ENCODE measurements at places on chromosomes 2 and 18.

DNA sequence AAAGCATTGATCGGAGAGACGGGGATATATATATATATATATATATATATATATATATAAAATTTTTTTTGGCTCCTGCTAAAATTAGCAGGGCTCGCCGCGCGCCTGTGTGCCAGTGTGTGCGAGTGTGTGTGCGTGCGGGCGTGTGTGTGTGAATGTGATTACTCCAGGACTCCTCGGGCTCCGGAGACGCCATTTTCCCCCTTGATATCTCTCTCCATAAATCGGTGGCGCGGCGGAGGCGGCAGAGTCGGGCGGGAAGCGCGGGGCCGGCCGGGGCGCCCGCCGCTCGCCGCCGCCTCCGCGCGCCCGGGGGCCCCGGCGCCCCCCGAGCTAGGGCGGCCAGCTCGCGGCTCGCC lies 795 bp upstream of the SETBP1 start:
- DNase-seq, result peak; percentile 63

DNA sequence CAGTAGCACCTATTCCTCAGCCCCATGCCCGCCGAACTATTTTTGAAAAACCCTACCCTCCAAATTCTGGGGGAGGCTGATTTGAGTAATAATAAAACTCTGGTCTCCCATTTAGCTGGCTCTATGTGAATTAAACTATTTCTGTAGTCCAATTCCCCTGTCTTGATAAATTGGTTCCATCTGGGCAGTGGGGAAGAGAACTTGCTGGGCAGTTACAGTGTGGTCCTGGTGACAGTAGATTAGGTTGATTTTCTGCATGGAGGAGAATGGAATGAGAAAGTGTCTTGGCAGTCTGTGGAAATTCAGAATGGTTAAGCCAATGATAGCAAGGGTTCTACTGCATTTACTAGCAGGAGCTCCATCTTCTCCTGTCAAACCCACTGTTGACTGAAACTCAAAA lies 95.0 kb downstream of the SPP2 start:
- DNase-seq, result no peak

DNA sequence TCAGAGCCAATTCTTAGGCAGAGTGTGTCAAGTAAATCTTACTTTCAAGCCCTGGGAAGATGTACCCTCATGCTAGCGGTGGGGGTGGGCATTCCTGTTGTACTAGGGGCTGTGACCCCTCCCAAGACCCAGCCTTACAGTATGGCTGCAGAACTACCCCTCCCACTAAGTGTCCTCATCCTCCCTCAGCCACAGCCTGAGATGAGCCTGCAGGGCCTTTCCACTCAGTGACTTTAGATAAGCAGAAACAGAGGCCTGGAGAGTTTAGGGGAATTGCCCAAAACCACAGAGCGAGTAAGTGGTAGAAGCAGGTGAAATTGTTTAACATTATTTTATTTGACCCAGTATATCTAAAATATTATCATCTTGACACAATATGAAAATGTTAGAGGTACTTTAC lies 36.6 kb downstream of the TTC32 start:
- no peak for DNase-seq

DNA sequence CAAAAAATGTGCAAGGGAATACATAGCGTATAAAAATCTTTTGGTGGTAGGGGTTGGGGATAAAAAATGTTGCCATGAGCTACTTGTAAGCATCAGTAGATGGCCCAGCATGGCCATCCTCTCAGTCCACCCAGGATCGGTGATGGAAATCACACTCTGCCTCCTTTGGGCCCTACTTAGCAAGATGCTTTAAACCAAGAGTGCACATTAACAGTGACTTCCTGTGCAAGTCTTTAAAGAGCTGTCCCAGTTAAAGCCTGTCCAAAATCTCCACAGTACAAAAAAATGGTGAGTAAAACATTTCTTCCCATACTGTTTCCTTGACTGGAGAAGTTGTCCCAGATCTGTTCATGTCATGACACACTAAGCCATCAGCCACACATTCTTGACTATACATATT lies 18.0 kb downstream of the ANKRD44 start:
- DNase-seq, result no peak

- no peak for DNase-seq
These were observed 181.3 kb upstream of the AGAP1 start for GRCh38 chr2:235312571-235312970.

DNA sequence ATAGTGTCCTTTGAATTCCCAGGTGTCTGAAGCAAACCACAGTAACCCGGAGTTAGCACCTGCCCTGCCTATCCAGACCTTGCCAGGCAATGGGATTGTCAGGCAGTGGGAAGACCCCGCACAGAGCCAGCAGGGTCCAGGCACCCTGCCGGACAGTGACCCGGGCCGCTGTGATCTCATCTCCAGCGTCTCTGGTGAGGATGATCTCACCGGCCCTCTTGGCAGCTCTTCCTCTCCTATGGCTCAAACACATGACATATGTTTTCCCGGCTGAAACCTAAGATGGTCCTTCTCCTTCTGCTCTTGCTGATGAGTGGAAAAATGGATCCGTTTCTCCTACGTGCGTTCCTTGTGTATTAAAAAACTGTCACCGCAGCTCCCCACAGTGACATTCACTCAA lies 75.1 kb downstream of the ACOXL start:
- no peak for DNase-seq

- DNase-seq, result no peak
These were observed 182.9 kb downstream of the IKZF2 start for GRCh38 chr2:212968284-212969081.

DNA sequence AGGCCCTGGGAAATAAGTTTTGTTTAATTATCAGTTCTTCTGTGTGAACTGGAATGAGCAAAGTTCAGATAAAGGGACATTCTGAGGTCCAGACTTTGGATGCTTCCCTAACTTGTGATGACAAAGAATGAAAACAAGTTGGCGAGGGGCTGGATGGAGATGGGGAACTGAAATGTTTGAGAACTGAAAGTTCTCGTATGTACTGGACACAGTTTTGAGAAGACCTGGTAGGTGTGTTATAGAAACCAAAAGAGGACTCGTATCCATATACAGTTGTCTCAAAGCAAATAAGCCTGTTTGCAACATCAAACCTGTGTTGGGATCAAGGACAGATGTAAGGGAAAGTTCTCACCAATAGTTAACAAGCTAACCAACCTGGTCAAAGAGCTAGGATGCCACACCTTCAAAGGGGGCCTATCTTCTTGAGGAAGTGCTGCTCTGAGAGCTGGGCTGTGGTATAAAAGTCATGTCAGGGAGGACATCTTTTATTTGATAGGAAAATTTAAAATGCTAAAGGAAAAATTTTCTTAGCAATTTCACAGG lies at the start of gene UPP2:
Gene UPP2 (plus strand): TSS at position 493 of the 543 bp plus-strand sequence. CDS start 188 bp downstream, outside the sequence.
- DNase-seq, result no peak

DNA sequence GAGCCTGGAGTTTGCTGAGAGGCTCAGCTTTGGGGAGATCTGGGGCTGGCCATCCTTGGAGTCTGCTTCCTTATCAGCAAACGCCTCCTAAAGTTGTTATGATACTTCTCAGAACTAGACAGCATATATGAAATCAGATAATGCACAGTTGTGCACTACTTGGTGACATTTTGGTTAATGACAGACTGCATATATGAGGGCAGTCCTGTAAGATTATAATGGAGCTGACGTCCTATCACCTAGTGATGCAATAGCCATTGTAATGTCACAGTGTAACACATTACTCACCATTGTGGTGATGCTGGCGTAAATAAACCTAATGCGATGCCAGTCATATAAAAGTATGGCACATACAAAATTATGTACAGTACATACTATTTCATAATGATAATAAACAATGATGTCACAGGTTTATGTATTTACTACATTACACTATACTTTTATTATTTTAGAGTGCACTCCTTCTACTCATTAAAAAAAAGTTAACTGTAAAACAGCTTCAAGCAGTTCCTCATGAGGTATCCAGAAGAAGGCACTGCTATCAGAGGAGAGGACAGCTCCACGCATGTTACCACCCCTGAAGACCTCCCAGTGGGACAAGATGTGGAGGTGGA lies 298.1 kb upstream of the REV1 start:
- no peak for DNase-seq

- DNase-seq, result no peak
These were observed 25.7 kb downstream of the SCN7A start for GRCh38 chr2:166468124-166469024.

GRCh38 chr2:141496810-141497209 lies 634.0 kb downstream of the LRP1B start:
- DNase-seq, result no peak

- no peak for DNase-seq
These were observed 133.5 kb downstream of the CERS6 start for GRCh38 chr2:168589236-168590211.

GRCh38 chr2:181165199-181165868 lies 184.9 kb downstream of the UBE2E3 start:
- no peak for DNase-seq

- DNase-seq, result no peak
These were observed 24.0 kb upstream of the CTIF start for GRCh38 chr18:48514786-48515185.

DNA sequence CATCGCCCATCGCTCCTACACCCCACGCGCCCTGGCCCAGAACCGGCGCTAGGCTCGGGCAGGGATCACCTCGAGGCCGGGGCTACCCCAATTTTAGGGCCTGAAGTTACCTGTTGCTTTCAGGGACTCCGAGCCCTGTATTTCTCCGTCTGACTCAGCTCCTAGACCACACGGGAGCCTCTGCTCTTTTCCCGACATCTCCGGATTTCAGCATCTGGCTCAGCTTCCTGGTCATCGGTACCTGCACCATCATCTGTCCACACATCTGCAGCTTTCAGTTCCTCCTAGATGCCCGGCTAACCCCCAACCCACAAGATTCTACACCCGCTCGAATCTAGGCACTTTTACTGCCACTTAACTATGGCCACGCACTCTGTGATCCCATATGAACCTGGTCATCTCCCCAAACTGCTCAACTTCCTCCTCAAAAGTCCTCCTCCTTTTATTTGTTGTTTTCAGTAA lies 12.1 kb upstream of the HMSD start:
- DNase-seq, result no peak

DNA sequence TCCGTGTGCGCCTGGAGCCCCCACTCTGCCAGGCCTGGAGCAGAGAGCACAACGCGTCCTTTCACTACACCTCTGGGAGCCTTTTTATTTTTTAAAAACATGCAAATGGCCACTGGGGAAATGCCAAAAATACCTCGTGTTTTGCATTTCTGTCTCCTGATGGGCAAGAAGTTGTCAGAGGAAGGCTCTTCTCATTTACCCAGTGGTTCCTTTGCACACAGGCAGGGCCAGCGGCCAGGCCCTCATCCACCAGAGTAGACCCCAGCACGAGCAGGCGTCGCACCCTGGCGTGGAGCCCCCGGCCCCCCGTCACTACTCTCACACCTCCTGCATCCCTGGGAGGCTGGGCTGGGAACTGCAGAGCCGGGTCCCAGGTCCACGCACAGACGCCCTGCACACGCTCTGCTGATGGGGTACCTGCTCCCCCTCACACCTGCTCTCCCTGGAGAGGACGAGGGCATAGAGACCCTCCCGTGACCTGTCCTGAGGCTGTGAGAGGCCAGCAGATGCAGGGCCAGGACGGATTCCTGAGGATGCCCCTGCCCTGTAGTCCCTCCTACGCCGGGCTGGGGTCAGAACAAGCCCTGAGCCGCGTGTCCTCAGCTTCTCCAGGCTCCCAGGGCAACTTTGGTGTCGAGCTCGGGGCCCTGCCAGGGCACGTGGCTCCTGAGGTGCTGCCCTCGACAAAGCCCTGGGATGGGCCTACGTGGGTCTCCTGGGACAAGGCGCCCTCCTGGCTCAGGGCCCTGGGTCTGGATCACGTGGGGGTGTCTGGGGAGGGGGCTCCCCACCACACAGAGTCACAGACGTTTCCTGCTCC lies 65.0 kb downstream of the NFATC1 start:
- DNase-seq, result no peak

GRCh38 chr2:107743274-107743673 lies 83.4 kb upstream of the RGPD4 start:
- DNase-seq, result no peak

GRCh38 chr18:3453540-3454364 lies 3.8 kb downstream of the TGIF1 start:
- DNase-seq, result no peak

- DNase-seq, result no peak
These were observed 32.0 kb downstream of the B4GALT6 start for GRCh38 chr18:31652357-31652756.

- DNase-seq, result no peak
These were observed 12.6 kb downstream of the TMEM198 start for GRCh38 chr2:219556413-219556812.

DNA sequence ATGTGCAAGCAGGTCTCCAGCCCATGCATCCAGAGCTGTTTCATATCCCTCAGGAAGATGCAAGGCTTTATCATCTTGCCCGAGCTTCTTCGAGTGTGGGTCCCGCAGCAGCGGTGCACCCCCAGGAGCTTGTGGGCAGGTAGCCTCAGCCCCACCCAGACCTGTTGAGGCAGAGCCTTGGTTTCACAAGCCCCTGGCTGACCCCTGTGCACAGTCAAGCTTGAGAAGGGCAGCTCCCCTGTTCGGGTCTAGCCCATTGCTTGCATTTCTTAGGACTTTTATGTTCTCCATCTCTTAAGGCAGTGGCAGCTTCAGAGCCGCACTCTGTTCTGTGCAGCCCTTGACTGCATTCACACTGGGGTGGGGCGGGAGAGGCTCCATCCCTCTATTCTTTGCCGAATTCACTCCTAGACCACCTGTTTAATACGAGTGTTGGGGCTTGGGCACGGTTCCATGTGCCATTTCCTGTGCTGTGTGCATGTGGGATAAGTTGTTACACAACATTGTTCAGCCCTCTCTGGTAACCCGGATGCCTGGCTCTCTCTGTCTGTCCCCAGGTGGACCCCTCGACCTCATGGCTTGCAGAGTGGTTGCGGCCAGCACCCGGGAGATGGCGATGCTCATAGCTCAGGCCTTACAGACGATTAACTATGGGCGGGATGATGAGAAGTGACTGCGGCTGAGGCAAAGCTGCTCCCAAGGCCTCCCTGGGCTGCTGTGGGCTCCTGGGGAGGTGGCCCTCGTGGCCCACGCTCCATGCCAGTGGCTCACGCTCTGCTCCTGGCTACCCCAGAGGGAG lies 48.7 kb downstream of the IMPA2 start:
- no peak for DNase-seq

DNA sequence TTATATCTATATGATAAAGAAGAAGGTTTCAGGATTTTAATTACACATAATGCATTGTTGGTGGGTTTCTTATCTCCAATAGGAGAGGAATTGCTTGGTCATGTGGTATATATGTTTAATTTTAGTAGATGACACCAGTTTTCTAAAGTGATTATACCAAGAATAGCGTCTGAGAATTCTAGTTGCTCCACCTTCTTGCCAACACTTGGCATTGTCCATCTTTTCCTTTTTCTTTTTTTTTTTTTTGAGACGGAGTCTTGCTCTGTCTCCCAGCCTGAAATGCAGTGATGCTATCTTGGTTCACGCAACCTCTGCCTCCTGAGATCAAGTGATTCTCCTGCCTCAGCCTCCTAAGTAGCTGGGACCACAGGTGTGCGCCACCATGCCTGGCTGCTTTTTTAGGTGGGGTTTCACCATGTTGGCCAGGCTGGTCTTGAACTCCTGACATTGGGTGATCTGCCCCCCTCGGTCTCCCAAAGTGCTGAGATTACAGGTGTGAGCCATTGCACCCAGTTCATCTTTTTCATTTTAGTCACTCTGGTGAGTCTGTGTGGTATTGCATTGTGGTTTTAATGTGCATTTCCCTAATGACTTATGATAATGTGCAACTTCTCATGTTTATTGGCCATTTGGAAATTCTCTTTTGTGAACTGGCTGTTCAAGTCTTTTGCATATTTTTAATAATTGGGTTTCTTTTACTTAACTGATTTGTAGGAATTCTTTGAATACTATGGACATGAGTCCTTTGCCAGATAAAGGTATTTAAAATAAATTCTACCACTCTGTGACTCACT lies 37.3 kb upstream of the ZNF512 start:
- no peak for DNase-seq

- DNase-seq, result no peak
These were observed 4.7 kb downstream of the PHLPP1 start for GRCh38 chr18:62720048-62720447.

GRCh38 chr2:205482399-205483081 lies 199.8 kb upstream of the NRP2 start:
- no peak for DNase-seq

Data from stimulated activated effector memory CD8-positive, alpha-beta T cell treated with anti-CD3 and anti-CD28 coated beads, Interleukin-12 subunit alpha, Interleukin-12 subunit beta, amount 100 ng/mL, for 72 hours (primary cell).